ENCODE measurements at places on chromosomes 7 and 10.

DNA sequence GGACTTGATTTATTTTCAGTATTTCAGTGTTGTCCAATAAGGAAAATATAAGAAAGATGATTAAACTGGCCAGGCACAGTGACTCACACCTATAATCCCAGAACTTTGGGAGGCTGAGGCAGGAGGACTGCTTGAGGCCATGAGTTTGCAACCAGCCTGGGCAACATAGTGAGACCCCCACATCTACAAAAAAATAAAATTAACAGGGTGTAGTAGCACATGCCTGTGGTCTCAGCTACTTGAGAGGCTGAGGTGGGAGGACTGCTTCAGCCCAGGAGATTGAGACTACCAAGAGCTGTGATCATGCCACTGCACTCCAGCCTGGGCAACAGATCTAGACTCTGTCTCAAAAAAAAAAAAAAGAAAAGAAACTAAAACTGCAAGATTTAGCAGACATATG is 138.0 kb downstream of the PARD3 start:
- no peak for DNase-seq

DNA sequence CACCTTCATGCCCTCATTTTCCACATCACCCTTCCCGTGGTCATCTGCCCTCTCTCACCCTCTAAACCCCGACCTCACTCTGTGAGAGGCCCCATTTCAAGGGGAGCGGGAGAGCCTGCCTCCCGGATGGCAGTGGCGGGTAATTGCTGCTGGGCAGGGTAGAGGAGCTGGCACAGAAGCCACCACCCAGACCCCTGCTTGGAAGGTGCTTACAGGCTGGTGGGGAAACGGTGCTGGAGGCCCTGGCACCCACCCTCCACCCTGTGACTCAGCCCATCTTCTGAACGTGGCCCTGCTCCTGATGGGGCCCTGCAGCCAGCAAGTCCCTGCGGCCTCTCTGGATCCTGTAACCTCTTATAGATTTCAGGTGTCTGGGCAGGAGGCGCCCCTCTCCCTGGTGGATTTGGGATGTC is 10.6 kb upstream of the PWWP2B start:
- DNase-seq: no peak

- peak; percentile 78 for DNase-seq
Measured at GRCh38 chr7:65872776-65873581, at the start of gene VKORC1L1. VKORC1L1 (plus strand) TSS chr7:65873074; CDS start chr7:65873372, 298 bp downstream.

DNA sequence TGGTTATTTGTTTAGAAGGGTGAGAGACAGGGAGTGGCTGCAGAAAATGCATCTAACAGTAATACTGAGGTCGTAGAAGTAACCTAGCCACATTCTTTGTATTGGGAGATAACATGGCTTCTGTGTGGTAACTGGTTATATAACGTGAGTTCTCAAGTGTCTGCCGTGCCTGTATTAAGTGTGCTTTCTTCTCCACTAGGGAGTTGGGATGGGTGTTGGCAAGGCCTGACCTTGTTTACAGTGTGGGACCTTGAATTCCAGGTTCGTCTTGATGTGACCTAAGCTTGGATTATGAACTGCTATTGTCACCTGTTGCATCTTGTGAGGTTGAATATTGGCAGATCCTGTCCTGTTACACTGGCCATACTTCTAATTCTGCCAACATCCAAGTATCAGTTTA is 145.3 kb upstream of the NAMPT start:
- no peak for DNase-seq

DNA sequence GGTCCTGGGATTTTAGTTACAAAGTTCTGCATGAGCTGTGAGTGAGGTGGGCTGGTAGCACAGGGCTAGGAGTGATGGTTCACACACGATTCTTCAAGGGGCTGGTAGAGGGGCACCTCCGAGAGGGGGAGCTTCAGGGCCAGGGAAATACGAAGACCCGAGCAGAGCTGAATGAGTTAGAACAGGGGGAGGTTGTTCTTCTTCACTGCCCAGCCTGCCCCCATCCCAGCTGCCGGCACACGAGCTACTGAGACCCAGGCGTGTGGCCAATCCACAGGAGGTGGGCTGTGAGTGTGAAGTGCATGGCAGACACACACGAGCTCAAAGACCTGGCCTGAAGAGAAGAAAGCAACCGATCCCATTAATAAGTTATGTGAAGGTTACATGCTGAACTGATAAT is 256.2 kb upstream of the ZNF32 start:
- DNase-seq: no peak

DNA sequence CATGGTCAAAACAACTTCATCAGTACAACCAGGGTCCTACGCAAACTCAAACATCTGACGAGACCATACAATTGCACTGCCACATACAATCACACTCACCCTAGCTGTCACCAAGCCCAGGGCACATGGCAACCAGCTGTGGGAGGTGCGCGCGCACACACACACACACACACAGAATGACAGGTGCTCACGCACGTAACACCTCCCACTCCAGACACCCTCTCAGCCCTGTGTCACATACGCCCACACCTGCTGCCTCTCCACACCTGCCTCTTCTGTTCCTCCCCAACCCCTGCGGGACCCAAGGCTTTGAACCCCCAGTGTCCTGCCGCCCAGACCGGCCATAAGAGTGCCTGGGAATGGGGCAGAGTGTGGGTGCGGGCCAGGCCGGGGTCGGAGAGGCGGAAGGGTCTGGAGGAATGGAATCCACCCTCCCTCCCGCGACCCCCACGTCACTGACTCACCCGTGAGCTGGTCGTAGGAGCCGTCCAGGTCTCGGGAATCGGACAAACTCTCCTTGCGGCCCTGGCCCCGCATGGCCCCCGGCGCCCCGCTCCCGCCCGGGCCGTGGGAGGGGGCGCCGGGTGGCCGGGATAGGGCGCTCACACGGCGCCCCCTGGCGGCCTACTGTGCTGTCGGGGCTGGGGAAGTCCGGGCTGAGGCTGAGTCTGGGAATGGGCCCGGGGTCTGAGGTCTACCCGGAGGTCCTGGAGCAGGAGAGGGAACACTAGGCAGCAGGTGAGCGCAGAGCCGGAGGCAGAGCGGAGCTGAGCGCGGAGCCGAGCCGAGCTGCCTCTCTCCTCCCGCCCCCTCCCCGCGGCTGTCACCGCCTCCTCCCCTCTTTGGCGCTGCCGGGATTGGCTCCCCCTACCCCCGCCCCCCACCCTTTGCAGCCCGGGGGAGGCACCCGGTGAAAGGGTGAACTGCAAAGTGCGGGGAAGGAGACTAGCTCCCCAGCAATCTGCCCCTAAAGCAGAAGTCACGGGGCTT is at the start of gene KCNIP2:
Gene KCNIP2, minus strand, starts transcription at position 769 of the 990 bp plus-strand sequence. Its CDS starts 232 bp downstream, at position 537.
- DNase-seq: no peak

DNA sequence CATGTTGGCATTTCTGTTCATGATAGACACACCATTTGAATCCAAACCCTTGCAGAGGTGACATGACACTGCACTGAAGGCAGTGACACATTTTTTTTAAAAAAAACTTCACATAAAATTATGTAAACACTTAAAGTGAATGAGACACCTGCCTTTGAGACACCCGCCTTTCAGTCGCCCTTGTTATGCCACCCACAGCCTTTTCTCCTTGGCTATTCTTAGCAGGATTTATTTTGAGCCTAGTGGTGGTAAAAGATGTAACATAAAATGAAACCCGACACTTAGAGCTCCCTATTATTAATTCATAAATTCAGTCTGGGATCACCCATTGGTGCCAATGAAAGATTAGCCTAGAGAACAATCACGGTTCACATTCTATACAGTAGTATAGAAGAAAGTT is 161.3 kb downstream of the DYNC1I1 start:
- no peak for DNase-seq

GRCh38 chr10:107540981-107541380 is 376.5 kb upstream of the SORCS1 start:
- DNase-seq: no peak

DNA sequence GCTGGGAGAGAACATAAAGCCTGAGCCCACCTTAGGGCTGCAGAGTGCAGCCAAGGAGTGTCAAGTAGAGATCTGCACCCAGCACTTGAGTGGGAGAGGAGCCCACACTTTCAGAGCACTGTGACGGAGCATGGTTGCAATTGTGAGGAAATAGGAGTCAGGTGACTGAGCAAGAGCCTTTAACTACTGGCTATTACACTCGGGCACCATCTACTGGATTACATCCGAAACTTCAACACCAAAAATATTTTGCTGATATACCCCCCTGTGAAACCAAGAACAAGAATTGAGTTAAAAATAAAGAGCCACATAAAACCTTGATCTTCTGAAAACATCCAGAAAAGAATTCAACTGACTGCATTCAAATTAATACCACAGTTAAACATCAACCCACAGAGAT is 657.9 kb downstream of the NXPH1 start:
- no peak for DNase-seq

DNA sequence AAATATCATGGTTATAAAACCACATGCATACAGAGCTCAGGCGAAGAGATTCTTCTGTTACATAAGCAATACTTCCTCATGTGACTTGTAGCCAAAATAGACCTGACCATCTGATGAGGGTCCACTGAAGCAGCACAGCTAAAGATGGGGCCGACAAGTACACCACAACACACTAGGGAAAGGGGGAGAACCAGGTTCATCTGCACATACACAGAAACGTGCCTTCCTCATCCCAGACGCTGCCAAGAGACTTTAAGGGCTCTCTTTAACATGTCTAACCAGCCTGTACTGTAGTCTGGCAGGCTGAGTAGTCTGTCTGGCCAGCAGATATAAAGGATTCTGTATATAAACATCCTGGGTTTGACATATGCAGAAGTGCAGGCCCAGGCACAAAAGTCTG is 30.3 kb downstream of the ERCC6 start:
- DNase-seq: no peak

GRCh38 chr7:155506854-155507337 is 39.5 kb downstream of the CNPY1 start:
- no peak for DNase-seq

- no peak for DNase-seq
Measured at GRCh38 chr7:106270122-106270977, 14.4 kb downstream of the NAMPT start.

DNA sequence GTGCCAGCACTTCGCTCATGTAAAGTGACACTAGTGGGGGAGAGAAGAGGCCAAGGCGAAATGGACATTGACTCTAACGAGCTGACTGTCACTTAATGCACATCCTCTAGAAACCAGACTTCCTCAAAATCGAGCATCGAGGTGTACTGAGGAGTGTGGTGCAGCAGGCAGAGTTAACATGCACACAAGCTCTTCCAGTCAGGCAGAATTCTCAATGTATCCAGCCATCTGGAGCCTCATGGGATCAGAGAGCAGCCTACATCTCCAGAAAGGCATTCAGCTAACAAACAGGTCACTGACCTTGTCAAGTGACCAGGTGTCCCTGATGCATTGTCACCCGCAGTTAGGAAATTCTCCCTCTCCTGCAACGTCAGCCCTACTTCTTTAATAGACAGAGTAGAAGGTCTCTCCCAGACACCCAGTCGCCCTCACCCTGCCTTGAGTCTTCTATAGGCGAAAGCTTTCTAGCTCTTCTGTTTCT is 259.8 kb upstream of the AOAH start:
- no peak for DNase-seq

DNA sequence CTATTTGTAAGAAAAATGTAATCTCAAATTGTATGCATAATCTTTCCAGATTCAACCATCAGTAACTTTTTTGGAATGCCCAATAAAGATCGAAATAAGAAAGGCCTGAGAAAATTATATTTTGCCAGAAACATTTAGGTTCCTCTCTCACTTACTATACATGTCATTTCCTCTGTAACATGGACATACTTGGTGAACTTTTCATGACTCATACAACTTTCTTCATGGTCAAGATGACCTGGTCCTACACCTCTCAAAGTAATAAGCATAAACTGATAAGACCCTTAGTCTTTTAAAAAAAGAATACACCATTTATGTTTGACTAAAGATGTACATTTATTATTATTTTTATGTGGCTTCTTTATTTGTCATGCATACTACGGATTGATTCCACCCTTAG is 125.3 kb downstream of the REEP3 start:
- DNase-seq: no peak

- DNase-seq: no peak
Measured at GRCh38 chr10:89303161-89303560, 1.3 kb downstream of the IFIT2 start.

DNA sequence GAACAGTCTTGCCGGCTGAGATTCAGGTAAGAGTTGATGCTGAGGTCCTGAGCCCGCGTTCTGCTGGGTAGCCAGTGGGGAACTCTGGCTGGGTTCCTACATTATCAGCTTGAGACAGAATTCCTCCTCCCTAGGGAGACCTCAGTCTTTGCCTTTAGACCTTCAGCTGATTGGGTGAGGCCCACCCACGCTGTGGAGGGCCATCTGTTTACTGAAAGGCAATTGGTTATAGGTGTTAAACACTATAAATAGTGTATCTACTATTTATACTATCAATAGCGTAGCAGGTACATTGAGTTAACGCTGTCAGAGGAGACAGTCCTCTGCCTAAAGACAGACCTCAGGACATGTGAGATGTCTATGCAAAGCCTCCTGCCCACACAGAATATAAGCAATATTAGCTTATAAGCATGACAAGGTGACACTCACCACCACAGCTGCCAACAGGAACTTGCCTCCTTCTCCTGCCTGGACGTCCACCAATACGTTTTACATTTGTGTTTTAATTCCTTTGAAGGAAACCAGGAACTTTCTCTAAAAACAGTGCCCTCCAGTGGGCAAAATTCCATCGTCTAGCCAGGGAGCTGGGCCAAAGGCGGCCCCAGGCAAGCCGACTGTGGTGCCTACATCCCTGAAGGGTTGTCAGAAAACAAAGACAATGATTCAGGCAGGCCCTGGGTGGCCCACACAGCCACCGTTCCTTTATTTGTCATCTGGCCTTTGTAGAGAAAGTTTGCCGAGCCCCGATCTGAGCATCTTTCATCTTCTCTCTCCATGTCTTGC is 58.8 kb downstream of the INSIG1 start:
- no peak for DNase-seq

GRCh38 chr10:14529351-14529750 is 198.6 kb upstream of the FRMD4A start:
- DNase-seq: no peak

DNA sequence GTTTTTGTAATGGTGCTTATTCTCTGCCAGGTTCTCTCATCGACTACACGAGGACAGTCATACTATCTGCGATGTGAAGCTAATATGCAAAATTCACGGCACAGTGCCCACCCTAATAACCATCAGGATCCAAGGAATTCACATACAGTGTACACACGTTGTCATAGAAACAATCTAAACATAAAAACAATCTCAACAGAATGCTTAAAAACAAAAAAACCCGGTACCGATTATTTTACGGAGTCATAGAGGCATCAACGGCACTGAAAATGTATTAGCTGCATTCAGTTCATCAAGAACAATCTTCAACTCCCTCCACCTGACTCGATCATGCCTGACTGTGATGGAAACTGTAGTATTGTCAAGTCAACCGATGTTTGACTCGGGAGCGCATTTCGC is 628 bp downstream of the MRPS33 start:
- no peak for DNase-seq

All from GM12891 (cell line).